ENCODE measurements at places on chromosomes 1 and 21.

DNA sequence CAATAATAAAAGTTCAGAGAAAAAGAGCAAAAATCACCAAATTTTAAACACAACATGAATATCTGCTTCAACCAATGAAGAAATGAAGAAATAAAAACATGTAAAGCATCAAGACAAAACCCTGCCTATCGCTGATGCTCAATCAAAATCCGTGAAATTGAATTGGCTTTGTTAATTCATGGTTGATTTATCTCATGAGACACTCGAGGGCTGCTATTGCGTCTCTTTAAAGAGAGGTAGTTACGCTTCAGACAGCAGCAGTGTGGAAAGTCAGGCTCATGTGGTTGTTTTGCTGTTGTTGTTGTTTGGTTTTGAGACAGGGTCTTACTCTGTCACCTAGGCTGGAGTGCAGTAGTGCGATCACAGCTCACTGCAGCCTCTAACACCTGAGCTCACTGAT lies 65.5 kb upstream of the RGS7 start:
- DNase-seq: no peak

DNA sequence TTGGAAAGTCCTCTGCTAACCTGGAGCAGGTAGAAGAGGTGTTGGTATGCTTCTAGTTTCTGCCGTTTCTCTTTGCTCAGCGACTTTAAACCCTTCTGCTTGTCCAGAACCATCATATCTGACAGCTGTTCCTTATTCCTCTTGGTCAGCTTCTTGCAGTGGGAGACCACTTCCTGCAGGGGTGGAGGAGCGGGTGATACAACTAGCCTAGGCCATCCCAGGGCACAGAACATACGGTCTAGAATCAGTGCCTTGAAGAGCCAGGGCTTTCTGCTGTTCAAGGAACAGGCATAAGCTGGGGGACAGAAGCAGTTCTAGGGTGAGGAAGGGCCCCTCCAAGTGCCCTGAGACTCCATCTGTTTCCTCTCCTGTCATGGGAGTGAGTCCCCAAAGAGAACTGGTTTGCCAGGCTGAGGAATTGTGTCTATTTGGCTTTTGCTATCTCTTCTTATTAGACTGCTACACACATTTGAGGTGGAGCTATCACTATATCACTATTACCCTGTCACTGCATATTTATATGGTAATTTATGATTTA lies 32.5 kb downstream of the IQGAP3 start:
- no peak for DNase-seq

- DNase-seq: no peak
Observed at GRCh38 chr1:91594383-91595055, 93.9 kb downstream of the CDC7 start.

- DNase-seq: no peak
Observed at GRCh38 chr1:197985351-197985750, 68.2 kb downstream of the LHX9 start.

DNA sequence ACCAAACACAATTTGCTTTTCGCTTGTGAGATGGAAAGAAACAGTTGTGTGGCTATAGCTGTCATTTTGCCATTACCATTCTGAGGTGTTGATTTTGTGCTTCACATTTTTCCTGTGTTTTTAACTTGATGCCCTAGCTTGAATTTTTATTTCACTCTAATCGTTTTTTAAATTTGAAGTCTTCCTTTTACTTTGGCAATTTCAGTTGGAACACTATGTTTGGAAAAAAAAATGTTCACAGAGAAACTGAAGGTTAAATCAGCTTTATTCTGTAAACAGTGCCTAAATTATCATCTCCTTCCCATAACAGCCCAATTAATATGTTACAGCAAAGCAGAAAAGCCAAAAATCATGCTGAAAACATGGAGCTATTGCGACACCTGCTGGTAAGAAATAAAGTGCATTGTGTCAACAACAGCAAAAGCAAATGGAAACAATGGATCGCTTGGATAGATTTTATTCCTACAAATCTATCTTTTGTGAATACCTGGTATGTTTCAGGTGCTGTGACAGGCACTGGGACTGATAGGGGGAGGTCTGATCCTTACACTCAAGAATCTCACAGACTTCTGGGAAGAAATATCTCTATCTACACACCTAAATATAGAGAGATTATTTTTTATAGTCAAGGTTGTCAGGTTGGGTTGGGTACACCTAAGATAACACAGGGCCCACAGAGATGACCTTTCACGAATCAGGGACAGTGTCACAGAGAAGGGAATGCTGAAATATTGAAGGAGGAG lies 16.2 kb upstream of the ERICH3 start:
- DNase-seq: no peak

- DNase-seq: no peak
Observed at GRCh38 chr1:64240206-64240605, 36.8 kb downstream of the UBE2U start.

Data from activated CD8-positive, alpha-beta memory T cell treated with anti-CD3 and anti-CD28 coated beads for 1 hour (primary cell).